ENCODE measurements at places on chromosomes 12 and 14.
A peak's percentile ranks its signal among the peaks of the same experiment; 100 is the strongest.

DNA sequence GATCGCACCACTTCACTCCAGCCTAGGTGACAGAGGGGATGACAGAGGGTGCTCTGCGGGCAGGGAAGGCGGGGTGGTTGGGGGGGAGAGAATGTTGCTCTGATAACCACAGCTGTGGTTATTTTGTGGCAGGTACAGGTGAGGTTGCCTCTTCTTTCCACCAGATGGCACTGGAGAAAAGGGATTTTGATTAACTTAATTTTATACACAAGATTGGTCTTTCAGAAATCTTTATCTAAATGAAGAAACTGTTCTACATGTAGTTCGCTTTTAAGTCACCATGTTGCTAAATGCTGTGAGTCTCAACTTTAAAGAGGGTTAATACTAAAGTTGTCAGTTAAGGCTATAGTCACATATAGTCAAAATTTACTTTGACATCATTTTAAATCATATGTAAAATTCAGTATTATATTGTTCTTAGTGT lies 25.7 kb downstream of the FGF23 start:
- DNase-seq, result no peak

- DNase-seq, result no peak
Measured at GRCh38 chr12:115199831-115200230, 515.9 kb upstream of the TBX3 start.

DNA sequence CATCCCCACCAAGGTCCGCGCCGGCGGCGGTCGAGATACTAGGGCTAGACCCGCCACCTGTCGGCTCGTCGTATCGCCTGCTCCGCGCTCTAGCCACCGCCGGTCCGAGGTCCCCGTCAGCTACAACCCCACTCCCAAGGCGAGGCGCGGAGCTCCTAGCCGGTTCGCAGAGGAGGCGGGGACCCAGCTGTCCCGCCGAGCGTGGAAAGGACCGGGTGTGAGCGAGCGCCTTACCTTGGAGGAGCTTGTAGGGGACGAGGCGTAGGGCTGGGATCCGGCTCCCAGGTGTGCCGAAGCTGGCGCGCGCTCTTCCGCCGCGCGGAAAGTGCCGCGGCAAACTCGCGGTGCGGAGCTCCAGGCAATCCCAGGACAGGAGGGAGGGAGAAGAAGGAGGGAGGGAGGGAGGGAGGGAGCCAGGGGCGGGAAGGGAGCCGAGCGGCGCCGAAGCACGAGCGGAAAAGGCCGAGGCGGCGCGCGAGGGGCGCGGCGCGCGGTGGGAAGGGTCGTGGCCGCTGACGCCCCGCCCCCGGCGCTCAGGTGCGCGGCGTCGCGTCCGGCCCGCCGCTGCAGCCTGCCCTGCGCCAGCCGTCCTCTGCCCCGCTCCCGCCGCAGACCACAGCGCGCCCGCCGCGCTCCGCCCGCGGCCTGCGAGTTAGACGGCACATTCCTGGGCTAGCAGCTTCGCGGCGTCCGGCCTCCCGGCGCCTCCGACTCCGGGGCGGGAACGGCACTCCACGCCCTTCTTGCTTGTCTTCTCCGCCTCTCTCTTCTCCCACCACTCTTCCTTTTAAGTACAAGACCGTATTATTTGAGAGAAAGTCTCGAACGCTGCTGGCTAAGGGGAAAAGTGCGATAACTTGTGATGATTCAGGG lies at the start of gene PAWR:
TSS of gene PAWR (minus strand) at position 327 of the 873 bp plus-strand sequence. CDS start 720 bp downstream, outside the sequence.
- DNase-seq, result no peak

- DNase-seq, result peak; percentile 26
Measured at GRCh38 chr12:51846911-51847642, 1.4 kb downstream of the FIGNL2 start.

DNA sequence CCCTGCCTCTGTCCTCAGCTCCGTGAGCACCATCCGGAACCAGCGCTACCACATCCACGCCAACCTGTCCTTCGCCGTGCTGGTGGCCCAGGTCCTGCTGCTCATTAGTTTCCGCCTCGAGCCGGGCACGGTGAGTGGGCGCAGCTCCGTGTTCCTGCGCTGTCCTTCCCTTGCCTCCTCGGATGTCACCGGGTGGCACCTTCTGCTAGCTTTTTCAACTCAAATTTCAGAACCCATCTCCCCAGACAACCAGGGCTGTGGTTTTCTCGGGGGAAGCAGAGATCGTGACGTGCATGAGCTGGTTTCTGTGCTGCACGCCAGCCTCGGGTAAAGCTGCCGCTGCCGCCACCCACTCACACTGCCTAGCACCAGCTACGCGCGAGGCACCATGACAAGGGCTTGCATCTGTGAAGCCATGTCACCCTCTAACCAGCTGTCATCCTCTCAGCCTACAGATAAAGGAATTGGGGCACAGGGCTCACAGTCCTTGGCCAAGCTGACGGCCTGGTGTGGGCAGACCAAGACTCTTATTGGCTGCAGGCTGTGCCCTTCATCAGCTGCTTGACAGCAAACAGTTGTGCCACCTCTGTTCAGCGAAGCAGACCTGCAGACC lies 152.1 kb downstream of the ADGRD1 start:
- peak; percentile 7 for DNase-seq

DNA sequence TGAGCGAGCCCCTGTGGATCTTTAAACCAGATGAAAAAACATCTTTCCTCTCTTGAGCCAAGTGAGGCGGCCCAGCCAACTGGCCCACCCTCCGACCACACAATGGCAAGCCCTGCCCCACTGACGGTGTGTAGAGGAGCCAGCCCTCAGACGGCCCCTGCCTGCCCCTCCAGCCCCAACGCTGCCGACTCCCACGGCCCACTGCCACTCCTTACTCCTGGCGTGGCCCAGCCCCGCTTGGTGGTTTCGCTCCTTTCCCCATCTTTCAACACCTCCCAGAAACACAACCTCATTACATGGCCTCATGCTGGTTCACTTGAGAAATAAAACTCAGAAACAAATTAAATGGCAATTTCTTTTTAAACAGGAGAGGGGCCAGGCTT lies 80.6 kb upstream of the DICER1 start:
- no peak for DNase-seq

GRCh38 chr14:97873291-97873690 lies 1076.1 kb downstream of the VRK1 start:
- no peak for DNase-seq

DNA sequence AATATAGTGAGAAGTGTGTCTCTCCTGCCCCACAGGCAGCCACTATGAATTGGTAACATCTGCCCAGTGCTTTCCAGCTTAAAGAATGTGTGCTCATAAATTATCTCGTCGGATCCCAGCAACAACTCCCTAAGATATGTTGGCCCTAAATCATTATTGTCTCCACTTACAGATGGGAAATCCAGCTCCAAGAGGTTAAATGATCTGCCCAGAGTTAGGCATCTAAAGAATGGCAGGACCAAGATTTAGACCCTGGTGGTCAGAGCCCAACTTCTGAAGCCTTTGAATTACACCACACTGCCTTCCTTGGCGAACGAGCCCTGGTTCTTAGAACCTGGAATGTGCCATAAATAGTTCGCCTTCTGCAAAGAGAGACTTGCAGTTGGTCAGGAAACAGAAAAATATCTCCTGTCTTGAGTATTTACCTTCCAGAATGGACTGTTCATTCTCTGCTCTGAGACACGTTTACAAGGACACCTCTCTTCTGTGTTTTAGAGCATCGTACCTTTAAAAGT lies 20.1 kb upstream of the PLEK2 start:
- no peak for DNase-seq

- no peak for DNase-seq
Measured at GRCh38 chr12:32390572-32391219, 8.7 kb upstream of the FGD4 start.

DNA sequence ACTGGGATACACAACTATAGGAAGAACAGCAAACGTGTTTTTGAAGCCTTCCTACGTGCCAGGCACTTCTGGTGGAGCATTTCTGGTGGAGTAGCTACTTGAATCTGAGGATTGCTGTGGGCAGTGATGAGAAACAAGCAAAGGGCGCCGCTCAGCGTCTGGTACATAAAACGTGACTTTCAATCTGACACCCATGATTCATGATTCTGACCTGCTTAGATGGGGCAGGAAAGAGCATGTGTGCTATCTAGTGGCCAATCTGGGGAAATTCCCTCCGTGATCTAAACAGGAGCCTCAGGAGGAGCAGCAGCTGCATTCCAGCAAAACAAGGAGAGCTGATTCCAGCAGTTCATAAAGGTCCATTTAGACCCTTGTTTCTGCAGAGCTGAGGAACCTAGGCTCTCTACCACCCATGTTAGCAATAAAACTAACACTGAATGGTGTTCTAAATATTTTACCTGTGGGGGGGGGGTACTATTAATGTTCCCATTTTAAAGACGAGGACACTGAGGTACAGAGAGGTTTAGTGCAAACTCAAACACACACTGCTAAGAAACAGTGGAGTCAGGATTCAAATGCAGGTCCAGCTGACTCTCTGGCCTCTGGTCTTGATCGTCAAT lies 37.8 kb downstream of the PAH start:
- no peak for DNase-seq

GRCh38 chr12:34290381-34290995 lies 268.2 kb downstream of the ALG10 start:
- no peak for DNase-seq

DNA sequence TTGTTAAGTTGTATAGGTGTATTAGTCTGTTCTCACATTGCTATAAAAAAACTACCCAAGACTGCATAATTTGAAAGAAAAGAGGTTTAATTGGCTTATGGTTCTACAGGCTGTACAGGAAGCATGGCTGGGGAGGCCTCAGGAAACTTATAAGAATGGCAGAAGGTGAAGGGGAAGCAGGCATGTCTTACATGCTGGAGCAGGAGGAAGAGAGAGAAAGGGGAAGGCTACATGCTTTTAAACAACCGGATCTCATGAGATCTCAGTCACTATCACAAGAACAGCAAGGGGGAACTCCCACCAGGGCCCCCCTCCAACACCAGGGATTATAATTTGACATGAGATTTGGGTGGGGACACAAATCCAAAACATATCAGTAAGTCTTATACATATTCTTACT lies 60.5 kb upstream of the OR10AD1 start:
- peak; percentile 10 for DNase-seq

GRCh38 chr14:50736932-50737419 lies 68.9 kb upstream of the SAV1 start:
- no peak for DNase-seq

- peak; percentile 89 for DNase-seq
Measured at GRCh38 chr14:74038020-74038859, 19.1 kb downstream of the BBOF1 start.

DNA sequence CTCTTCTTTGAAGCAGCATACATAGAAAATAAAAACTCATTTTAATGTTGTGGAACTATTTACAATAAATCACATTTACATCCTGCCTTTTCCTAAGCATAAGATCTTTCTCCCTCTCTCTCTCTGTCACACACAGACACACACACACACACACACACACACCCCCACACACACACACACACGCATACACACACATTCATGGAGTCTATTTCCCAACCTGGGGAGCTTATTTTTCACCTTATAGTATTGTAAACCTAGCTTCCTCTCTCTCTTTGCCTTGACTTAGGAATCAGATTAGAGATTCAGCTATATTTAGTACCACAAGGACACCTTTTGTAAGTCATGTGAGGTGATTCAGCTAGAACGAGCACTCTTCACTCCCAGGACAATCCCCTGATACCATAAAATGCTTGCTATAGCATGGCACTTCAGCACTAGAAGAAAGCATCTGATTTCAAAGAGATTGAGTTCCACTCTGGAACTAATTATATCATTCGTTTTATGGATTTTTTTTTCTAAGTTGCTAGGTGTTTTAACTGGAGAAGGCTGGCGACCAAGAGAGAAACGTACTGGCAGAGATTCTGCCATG lies 23.6 kb downstream of the TMEM30B start:
- DNase-seq, result no peak

DNA sequence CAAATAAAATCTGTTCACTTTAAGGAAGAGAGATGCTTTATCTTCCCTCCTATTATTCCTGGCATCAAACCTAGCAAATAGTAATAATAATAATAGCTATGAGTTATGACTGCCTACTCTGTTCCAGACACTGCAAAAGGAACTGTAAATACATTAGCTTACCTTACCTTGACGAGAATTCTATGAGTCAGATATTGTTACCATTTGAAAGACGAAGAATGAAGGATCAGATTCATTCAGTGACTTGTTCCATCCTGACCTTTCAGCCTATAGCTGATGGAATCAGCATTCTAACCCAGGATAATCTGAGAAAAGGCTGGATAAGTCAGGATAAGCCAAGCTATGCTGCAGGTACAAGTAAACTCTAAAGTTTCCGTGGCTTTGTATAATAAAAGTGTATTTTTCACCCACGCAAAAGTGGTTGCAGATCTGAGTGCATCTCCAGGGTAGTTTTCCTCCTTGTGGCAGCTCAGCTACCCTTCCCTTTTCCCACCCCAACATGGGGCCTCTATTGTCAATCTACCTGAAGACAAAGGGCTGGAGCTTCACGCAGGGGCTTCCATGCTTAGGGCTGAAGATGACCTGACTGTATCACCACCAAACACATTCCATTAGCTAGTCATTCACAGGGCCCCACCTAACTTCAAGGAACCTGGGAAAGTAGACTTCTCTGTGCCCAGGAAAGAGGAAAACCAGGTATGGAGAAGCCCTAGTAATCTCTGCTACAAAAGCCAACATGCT lies 57.2 kb upstream of the CCND2 start:
- no peak for DNase-seq

DNA sequence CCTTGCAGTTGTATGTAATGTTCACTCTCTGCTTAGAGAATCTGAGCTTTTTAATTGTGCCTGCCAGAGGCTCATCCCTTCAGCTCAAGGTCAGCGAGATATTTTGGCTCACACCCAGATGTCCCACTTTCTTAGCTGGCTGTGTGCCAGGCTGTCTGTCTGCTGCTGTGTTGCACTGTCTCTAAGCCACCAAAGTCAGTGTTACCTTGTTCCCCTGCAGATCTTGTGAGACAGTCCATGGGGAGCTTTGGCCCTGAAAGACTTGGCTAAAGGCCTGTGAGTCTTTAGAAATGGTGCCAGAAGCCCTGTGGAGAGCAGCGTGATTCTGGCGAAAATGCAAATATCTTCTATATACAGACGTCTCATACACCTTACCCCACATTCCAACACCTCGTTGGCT lies 293.7 kb downstream of the TTC6 start:
- no peak for DNase-seq

GRCh38 chr14:71966528-71966927 lies 34.3 kb downstream of the RGS6 start:
- no peak for DNase-seq

- DNase-seq, result peak; percentile 90
Measured at GRCh38 chr12:51368640-51369517, 22.3 kb downstream of the GALNT6 start.

- DNase-seq, result no peak
Measured at GRCh38 chr14:50670196-50670865, 2.2 kb upstream of the SAV1 start.

GRCh38 chr12:54941659-54942058 lies 42.9 kb downstream of the TESPA1 start:
- no peak for DNase-seq

GRCh38 chr14:21652209-21652808 lies 1.3 kb upstream of the OR4E2 start:
- DNase-seq, result no peak

- DNase-seq, result no peak
Measured at GRCh38 chr12:51362747-51363342, 16.4 kb upstream of the CELA1 start.

DNA sequence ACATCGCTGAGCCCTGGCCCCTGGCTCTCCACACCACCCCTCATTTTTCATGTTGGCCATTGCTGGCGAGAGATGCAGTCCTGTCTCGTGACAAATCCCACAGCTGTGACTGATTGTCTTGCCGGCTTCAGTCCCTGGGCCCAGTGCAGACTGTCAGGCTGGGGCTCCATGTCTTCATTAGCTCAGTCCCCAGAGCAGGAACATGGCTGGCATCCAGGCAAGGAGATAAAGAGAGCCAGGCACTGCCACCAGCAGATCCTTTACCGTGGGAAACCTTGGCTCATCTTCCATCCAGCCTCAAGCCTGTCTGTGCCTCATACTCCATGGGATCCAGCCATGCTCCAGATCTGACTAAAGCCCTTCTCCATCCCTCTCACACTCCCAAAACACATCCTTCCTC lies 284.7 kb upstream of the FKBP4 start:
- DNase-seq, result no peak

Measured in inflammatory macrophage treated with lipopolysaccharide for 1 hour (primary cell).